ENCODE measurements at places on chromosomes 6 and 20. TPM values are rescaled to one million over a fixed set of nuclear protein-coding genes. Genes with fewer than 3 reads are reported as not detected.

STMND1 gene
- not detected for polyA plus RNA-seq

ZNF165 gene
- polyA plus RNA-seq = 0.77 TPM

TLDC2 gene
- 0.16 TPM for polyA plus RNA-seq

TAF4 gene
- polyA plus RNA-seq = 7.2 TPM

ZNF335 gene
- polyA plus RNA-seq = 8.2 TPM

CTCFL gene
- polyA plus RNA-seq = not detected

TFAP2A gene
- 0.19 TPM for polyA plus RNA-seq

BPI gene
- polyA plus RNA-seq = 4.2 TPM

CST2 gene
- polyA plus RNA-seq = 0.16 TPM

GRCh38 chr6:37868447-37868825 lies 48.9 kb downstream of the ZFAND3 start:
- DNase-seq = no peak

DNA sequence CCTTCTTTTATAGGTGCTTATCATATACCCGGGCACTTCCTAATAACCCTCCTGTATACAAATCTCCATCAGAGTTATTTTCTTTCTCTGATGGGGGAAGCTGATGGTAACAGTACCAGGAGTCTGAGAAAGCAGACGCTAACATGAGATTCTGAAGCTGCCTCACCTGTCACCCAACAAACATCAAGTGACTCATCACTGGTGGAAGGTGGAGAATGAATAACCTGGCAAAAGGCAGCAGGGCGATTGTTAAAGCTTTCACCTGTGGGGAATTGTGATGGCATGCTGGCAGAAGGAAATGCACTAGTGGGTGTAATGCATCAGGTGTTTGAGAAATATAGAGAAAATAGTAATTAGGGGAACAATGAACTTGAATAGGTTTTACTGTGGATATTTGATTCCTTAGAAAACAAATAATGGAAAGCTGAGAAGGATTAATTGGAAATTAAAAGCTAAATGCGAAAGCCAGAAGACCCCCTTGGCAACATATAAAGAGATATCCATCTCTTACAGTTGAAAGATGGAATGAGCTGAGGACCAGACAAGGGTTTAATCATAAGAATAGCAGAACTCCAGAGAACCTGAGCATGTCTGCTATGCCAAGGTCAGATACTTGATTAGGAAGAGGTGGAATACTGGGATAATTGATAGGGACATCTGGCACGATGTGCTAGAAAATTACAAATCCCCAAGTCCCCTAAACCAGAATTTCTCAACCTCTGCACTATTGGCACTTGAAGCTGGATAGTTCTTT lies 517.1 kb downstream of the PKHD1 start:
- no peak for DNase-seq

DNA sequence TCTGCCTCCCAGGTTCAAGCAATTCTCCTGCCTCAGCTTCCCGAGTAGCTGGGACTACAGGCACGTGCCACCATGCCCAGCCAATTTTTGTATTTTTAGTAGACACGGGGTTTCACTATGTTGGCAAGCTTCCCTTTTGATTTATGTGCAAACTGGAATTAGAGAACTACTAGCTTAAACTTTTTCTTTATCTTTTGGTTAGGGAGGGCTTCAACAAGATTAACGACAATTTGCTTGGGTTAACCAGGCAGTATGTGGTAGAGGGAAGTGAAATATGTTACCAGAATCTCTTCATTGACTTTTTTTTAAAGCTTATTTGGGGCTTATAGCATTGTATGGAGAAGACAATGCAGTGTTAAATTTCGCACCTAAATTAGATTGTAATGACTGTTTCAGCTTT lies 9.0 kb downstream of the MYO6 start:
- DNase-seq = no peak

DNA sequence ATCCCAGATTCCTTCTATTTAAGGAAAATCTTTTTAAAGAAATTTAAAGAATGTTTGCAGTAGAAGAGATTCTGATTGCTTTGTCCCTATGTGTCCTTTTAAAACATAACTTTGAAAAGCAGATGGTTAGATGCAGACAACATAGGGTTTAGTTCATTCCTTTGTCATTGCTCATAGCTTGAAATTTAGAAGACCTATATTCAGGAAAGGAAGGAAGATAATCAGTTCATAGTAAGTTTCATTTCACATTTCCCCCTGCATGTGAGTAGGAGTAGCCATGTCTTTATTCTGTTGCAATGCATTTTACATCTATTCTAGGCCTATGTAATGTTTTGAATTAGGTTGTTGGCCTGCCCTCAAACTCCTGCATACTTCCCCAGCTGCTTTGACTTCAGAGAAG lies 197.9 kb upstream of the GRIK2 start:
- DNase-seq = no peak

- DNase-seq = peak; percentile 96
These were observed at the start of gene ACSS1 for GRCh38 chr20:25058051-25058846. Gene ACSS1 (minus strand): TSS chr20:25058139. CDS start chr20:25058102, 37 bp downstream.

GRCh38 chr6:126176282-126176681 lies 163.6 kb upstream of the CENPW start:
- DNase-seq = no peak

- DNase-seq = no peak
These were observed 19.2 kb downstream of the BLTP3A start for GRCh38 chr6:34810936-34811632.

- DNase-seq = no peak
These were observed 45.9 kb upstream of the RALY start for GRCh38 chr20:33947709-33948295.

DNA sequence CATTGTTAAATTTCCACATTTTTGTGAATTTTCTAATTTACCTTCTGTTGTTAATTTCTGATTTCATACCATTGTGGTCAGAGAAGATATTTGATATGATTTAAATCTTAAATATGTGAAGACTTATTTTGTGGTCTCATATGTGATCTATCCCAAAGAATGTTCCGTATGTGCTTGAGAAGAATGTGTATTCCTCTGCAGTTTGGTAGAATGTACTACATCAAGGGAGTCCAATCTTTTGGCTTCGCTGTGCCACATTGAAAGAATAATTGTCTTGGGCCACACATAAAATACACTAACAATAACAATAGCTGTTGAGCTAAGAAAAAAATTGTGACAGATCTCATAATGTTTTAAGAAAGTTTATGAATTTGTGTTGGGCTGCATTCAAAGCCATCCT lies 176.2 kb upstream of the PRND start:
- no peak for DNase-seq

DNA sequence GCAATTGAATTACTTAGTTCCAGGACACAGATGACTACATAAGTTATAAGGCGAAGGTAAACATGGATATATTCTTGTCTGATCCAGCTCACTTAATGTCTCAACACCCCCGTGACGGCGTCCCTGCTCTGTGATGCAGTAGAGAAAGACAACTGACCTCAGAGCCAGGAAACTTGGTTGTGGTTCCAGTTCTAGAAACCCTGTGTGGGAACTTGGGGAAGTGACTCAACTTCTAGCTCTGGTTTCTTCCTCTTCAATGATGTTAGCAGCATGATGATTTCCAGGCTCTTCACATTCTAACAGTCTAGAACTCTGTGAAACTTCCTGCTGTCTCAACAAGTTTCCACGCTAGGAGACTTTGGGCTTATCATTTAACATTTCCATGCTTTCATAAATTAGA lies 18.4 kb downstream of the LAMA4 start:
- DNase-seq = no peak

GRCh38 chr6:111583221-111583620 lies 22.5 kb downstream of the TRAF3IP2 start:
- no peak for DNase-seq

GRCh38 chr6:41963371-41963770 lies 21.8 kb upstream of the CCND3 start:
- no peak for DNase-seq

GRCh38 chr6:149723771-149724417 lies 6.0 kb upstream of the LATS1 start:
- peak; percentile 51 for DNase-seq

DNA sequence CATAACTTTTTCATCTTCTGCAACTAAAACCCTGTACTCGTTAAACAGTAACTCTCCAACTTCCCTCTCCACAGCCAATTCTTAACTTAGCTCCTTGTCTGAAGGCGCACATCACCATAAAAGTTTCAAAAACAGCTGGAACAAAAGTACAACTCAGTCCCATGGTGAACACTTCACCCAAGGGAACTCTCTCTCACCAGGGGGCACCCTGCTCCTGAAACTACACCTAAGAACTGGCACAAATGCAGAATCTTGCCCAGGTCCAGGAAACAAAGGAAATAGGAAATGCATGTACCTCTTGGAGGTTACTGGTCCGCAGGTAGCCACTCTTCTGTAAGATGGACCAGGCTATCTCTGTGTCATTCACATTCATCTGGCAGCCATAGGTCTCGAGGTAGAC lies 6.6 kb downstream of the CDK5RAP1 start:
- no peak for DNase-seq

GRCh38 chr6:156963712-156964700 lies 186.8 kb downstream of the ARID1B start:
- DNase-seq = no peak

GRCh38 chr20:62876902-62877816 lies 15.5 kb upstream of the TCFL5 start:
- DNase-seq = peak; percentile 87

- no peak for DNase-seq
These were observed 11.8 kb upstream of the GPSM3 start for GRCh38 chr6:32204268-32204715.

Measured in spleen (tissue), 13 donors.